Activated naive CD8-positive, alpha-beta T cell treated with anti-CD3 and anti-CD28 coated beads for 36 hours (primary cell): ENCODE measurements at places on chromosomes 16 and 17. TPM values are rescaled to one million over a fixed set of nuclear protein-coding genes. Genes with fewer than 3 reads are reported as not detected.
A peak's percentile ranks its signal among the peaks of the same experiment; 100 is the strongest.

DNA sequence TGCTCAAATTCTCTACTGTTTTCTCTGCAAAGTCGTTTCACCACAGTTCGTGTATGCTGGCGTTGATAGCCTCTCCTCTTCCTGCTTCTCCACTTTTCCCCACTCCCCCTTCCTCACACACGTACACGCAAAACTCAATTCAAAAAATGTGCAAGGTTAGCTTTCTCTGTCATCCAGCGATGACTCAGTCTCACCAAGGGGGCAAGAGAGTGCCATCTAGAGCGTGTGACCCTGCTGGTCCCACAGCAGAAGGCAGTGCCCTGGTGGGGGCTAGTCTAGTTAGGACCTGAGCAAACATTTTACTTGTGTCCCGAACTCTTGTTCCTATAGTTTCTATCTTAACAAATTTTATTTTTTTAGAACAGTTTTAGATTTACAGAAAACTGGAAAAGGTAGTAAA is 121.2 kb upstream of the CHMP6 start:
- H3K36me3 ChIP-seq, result peaks cover 31% of the 10 kb centered on the region
- H3K4me1 ChIP-seq, result peaks cover 61% of the 10 kb centered on the region
- H3K27ac ChIP-seq, result peak overlapping the region; percentile 81
- peak; percentile 39 for DNase-seq
- no peaks in the 10 kb centered on the region for H3K27me3 ChIP-seq
- H3K4me3 ChIP-seq, result peak overlapping the region; percentile 40

GRCh38 chr16:57629516-57630406 is 1.3 kb downstream of the ADGRG1 start:
- no peaks in the 10 kb centered on the region for H3K36me3 ChIP-seq
- peaks cover 9% of the 10 kb centered on the region for H3K4me1 ChIP-seq
- peaks cover 23% of the 10 kb centered on the region for H3K27me3 ChIP-seq

- peaks cover 2% of the 10 kb centered on the region for H3K4me1 ChIP-seq
- H3K27ac ChIP-seq, result no peak overlapping the region
- no peak for DNase-seq
Measured at GRCh38 chr17:70527364-70527888, 358.1 kb downstream of the KCNJ2 start.

- no peak for DNase-seq
- H3K27me3 ChIP-seq, result no peaks in the 10 kb centered on the region
- H3K36me3 ChIP-seq, result no peaks in the 10 kb centered on the region
Measured at GRCh38 chr16:11603331-11603750, 16.6 kb upstream of the LITAF start.

DNA sequence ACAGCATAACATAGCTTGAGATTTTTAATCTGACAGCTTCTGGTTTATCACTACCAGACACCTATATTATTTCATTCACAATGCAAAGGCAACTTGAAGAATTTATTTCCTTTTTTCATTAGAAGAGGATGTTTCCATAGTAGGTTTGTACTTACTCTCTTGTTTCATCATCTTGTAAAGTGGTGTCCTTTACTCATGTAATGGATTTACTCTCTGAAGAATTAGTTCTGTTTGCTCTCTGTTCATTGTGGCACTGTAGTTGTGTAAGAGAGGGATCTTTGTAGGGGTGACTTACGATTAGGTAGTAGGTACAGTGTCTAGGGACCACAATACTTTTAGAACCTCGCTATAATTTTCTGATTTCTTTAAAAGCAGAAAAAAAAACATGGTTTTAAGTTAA is 256.1 kb downstream of the BCAS3 start:
- H3K4me3 ChIP-seq, result no peak overlapping the region
- DNase-seq, result no peak

GRCh38 chr17:62098623-62099231 is 33.6 kb upstream of the MED13 start:
- H3K4me1 ChIP-seq, result peaks cover 10% of the 10 kb centered on the region
- peak overlapping the region; percentile 3 for H3K4me3 ChIP-seq
- peak overlapping the region; percentile 58 for H3K27ac ChIP-seq
- no peaks in the 10 kb centered on the region for H3K36me3 ChIP-seq

- H3K27ac ChIP-seq, result no peak overlapping the region
- no peaks in the 10 kb centered on the region for H3K4me1 ChIP-seq
- H3K36me3 ChIP-seq, result no peaks in the 10 kb centered on the region
Measured at GRCh38 chr16:65547772-65548446, 426.0 kb upstream of the CDH11 start.

DNA sequence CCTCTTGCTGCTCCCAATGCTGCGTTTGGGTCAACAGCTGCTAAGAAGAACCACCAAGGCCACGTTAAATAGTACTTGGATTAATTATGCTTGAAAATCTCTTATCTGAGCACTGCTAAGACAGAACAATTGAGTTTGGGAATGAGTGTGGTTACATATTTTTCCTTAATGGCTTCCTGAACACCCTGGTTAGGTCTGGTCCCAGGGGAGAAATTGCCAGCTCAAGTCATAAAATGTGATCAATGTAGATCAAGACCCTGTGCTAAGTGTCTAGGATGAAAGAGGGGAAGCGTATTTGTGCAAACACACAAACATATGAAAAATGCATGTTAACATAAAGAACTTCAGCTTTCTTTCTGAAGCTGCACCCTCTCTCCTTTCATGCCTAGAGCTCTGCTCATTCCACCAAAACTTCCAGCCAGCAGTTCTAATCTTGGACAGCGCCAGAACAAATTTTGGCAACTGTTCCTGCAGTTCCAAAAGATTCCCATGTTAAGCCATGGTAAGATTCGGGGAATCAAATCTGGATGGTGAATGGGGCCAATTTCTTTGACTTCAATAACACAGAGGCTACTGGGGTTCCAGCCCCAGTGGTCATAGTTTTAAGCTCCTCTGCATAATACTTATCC is 72.0 kb downstream of the ZFHX3 start:
- H3K27ac ChIP-seq, result no peak overlapping the region
- no peaks in the 10 kb centered on the region for H3K36me3 ChIP-seq
- DNase-seq, result no peak
- no peaks in the 10 kb centered on the region for H3K4me1 ChIP-seq

DNA sequence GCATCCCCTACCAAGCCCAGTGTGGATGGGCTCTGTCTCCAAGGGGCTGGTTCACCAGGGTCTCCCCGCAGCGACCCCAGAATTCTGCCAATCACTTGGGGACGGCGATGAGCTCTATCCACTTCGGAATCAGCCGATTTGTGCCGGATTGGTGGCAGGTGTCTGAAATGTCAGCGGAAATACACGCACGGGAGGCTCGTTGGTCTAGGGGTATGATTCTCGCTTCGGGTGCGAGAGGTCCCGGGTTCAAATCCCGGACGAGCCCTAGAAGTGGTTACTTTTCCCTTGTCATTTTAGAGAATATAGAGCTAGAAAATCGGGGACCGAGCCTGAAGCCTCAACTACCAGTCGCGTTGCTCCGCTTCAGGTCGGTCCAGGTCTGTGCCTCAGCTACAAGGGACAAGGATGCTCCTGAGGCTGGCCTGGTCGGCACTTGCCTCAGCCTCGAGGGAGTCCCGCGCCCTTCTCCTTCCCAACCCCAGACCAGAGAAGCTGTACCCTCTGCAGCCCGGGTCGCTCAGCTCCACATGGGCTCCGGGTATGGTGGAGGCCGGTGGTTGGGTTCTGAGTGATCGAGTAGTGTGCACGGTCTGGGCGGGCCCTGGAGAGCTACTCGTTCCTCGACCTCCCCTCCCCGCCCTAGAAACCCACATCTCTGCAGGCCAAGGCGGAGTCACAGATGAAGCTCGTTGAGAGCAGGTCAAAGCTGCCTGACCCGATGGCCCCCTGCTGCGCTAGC is 16.0 kb upstream of the OR1F1 start:
- peak overlapping the region; percentile 82 for H3K27ac ChIP-seq
- H3K27me3 ChIP-seq, result peaks cover 74% of the 10 kb centered on the region
- H3K4me3 ChIP-seq, result peak overlapping the region; percentile 78

GP2 gene
- not detected for total RNA-seq

DRC3 gene
- 0.18 TPM for total RNA-seq

CRLF3 gene
- total RNA-seq, result 45.4 TPM

PPP1R1B gene
- total RNA-seq, result not detected

TBC1D28 gene
- total RNA-seq, result not detected
